ENCODE measurements at places on chromosomes 2 and 18.
A peak's percentile ranks its signal among the peaks of the same experiment; 100 is the strongest.

- no peak for DNase-seq
Observed at GRCh38 chr2:228658998-228659397, 477.5 kb upstream of the SPHKAP start.

GRCh38 chr2:240238201-240238600, 97.7 kb upstream of the OTOS start:
- no peak for DNase-seq

DNA sequence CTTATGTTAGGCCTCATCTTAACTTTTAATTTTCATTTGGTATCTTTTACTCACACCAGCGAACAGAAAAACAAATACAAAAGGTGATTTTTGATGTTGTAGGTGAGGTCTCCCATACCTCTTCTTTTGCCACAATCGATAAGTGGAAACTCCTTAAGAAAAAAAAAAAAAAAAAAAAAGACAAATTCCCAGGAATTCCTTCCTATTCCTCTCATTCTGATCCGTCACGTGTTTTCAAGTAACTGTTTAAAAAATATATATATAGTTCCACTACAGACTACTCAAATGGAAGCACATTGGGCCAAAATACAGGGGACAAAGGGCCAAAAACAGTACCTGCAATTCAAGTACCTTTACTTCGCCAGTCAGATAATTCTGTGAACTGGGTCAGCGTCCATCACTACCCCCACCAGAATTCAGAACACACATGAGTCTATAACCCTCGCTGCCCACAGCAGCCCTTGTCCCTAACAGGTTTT, 16.5 kb downstream of the NMUR1 start:
- no peak for DNase-seq

- no peak for DNase-seq
Observed at GRCh38 chr2:20141056-20141762, 83.7 kb downstream of the SDC1 start.

- no peak for DNase-seq
Observed at GRCh38 chr18:68997845-68998244, 200.0 kb downstream of the CCDC102B start.

DNA sequence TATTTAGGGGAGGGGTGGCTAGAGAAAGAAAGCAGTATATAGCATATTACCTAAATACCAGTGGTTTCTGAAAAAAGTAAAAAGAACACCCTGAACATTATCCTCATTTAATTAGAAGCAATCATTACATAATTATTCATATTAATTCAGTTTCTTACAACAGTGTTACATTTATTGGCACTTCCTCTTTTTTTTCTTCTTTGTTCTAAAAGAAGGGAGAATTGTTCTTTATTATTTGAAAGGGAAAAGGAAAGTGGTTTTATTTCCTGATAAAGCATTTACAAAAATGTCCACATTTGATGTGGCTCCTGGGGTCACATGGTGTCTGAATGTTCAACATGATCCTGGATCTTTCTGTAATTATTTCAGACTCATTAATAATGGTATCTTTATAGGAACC, 254.9 kb upstream of the ZEB2 start:
- DNase-seq: no peak

DNA sequence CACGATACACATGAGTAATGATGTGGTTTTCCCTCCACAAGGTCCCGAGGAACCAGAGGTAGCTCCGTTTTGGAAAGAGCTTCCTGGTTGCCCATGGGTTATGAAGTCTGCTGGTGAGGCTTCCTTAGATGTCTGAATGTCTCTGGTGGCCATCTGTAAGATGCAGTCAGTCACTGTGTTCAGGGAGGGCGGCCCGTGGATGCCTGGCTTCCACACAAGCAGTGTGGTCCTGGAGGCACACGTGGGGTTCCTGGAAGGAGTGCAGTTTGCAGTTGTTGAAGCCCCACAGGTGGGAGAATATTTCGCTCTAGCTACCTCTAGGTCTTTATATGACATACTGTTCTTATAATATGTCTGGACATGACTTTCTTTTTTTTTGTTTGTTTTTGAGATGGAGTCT, 209.0 kb downstream of the FAM210A start:
- DNase-seq: no peak

DNA sequence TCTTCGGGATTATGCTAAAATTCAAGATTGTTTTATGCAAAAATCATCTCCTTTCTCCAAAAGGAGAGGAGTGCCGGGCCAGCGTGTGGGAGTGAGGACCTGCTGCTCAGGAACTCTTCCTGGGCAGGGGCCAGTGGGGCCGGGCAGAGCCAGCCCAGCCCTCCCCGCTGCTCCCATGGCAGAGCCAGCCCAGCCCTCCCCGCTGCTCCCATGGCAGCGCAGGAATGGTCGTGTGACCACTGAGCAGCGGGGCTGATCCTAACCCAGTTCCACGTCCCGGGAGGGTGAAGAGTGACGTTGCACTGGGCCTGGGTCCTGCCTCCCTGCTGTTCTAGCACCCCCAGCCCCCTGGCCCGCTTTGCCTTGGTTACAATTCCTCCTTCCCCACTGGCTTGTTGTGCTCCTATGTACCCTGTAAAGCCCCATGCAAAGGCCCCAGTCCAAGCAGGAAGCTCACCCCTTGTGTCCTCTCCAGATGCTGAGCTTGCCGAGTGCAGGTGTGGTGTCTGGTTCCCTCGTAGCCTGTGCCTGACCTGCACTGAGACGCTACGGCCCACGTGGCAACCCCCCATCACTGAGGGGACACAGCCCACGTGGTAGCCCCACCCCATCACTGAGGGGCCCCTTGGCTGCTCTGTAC, 11.4 kb upstream of the NEU4 start:
- DNase-seq: no peak

GRCh38 chr2:159758686-159759085, 39.3 kb downstream of the CD302 start:
- no peak for DNase-seq

GRCh38 chr2:226649871-226650660, 149.6 kb downstream of the IRS1 start:
- DNase-seq: no peak

- peak; percentile 91 for DNase-seq
Observed at GRCh38 chr2:200888704-200889625, at the start of the genes NIF3L1 and PPIL3. Gene NIF3L1, plus strand, starts transcription at chr2:200889371. Its CDS starts 2,573 bp downstream, at chr2:200891944. Gene PPIL3, minus strand, starts transcription at chr2:200889077. Its CDS starts 1,462 bp downstream, at chr2:200887615.

- no peak for DNase-seq
Observed at GRCh38 chr18:55314615-55315237, 273.3 kb downstream of the TCF4 start.

DNA sequence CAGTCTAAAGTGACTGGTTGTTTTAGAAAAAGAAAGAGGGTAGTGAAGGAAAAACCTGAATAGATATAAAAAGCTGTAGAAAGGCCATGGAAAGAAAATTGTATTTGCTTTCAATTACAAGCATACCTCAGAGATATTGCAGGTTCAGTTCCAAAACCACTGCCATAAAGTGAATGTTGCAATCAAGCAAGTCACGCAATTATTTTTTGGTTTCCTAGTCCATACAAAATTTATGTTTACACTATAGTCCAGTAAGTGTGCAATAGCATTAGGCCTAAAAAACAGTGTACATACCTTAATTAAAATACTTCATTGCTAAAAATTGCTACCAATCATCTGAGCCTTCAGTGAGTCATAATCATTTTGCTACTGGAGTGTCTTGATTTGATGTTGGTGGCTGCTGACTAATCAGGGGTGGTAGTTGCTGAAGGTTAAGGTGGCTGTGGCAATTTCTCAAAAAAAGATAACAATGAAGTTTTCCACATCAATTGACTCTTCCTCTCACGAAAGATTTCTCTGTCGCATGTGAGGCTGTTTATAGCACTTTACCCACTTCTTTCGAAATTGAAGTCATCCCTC, 2003.8 kb upstream of the PIK3C3 start:
- DNase-seq: no peak

- no peak for DNase-seq
Observed at GRCh38 chr2:73003027-73003426, 68.5 kb downstream of the SFXN5 start.

- no peak for DNase-seq
Observed at GRCh38 chr2:47751856-47752414, 31.0 kb upstream of the MSH6 start.

- no peak for DNase-seq
Observed at GRCh38 chr2:103986001-103986400, 867.9 kb upstream of the POU3F3 start.

- DNase-seq: no peak
Observed at GRCh38 chr2:187988348-187988747, 303.3 kb upstream of the GULP1 start.
